ENCODE measurements at places on chromosomes 5 and 9.

GRCh38 chr9:6147846-6148245 is 67.8 kb upstream of the IL33 start:
- DNase-seq, result no peak

DNA sequence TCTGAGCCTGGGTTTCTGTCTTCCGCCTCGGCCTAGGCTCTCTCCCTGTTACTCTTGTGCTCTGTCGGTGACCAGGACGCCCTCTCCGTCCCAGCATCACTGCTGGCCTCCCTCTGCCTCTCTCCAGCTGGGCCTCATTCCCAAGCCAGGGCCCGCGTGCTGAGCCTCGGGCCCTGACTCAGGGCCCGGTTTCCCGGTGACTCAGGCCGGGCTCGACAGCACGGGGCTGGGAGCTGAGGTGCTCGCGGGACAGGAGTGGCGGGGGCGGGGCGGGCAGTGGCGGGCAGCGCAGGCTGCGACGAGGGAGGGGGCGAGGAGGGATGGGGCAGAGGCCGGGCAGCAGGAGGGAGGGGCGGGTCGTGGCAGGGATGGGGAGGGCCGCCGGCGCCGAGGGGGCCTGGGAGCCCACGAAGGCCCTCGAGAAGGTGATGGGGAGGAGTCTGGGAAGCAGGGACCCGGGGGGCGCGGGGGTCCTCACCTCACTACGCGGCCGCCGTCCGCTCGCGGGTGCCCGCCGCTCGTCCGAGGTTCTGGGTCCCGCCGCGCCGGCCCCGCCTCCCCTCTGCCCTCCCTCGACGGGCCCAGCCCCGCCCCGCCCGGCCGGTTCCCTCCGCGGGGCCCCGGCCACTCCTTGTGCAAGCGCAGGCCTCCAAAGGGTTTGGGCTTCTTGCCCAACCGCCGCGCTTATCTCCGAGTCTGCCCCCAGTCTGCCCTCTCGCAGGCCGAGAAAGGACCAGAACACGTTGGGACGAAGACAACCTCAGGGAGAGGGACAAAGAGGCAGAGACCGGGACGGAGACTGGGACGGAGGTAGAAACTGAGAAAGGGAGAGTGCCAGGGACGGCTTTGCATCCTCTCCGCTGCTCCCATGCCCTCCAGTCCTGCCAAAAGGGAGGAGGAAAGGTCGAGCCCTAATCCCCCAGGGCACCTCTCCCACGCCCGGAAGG is at the start of gene ARAP3:
ARAP3 (minus strand) TSS at position 536 of the 947 bp plus-strand sequence. CDS start 1,744 bp downstream, outside the sequence.
- DNase-seq, result no peak

- no peak for DNase-seq
Measured at GRCh38 chr5:157271740-157272271, 5.9 kb downstream of the CYFIP2 start.

DNA sequence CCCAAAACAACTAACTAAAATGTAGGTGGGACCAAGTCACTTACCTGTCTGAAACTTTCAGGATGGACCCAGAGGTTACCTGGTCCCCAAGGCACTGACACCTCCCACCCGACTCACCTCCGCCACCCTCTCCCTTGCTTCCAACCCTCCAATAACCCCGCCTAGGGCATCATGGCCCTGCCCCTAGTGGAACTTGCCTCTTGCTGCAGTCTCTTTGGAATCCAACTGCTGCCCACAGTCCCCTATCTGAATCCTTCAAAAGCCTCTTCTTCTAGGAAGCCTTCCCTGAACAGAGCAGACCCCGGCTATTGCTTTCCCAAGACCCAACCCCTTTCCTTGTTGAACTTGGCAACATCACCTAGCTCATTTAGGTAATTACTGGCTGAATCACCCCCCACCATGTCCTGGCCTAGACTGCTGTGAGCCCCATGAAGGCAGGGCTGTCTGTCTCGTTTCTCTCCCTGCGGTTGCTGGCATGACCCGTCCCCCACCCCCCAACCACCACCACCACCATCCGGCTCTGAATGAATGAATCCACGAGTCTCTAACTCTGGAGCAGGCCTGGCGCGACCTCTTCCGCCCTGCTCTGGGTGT is 9.4 kb downstream of the CRB2 start:
- no peak for DNase-seq

DNA sequence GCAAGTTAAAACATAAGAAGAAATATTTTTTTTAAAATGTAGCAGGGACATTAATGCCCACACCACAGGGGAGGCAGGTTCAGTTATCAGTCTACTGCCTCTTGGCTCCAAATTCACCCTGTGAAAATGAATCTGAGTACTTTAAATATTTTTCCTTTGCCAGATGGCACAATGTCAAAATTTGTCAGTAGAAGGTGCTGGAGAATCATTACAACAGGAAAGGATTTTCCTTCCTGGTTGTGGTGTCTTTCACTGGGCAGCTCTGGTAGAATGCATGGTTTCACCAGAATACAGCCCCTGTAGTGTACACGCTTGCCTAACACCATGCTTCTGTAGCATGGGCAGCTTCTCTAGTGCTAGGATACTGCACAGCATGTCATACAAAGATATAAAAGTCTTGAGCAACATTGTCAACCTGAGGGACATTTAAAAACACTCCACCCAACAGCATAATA is 9.7 kb upstream of the SREK1 start:
- DNase-seq, result no peak

GRCh38 chr5:100502684-100503083 is 32.5 kb upstream of the FAM174A start:
- no peak for DNase-seq

DNA sequence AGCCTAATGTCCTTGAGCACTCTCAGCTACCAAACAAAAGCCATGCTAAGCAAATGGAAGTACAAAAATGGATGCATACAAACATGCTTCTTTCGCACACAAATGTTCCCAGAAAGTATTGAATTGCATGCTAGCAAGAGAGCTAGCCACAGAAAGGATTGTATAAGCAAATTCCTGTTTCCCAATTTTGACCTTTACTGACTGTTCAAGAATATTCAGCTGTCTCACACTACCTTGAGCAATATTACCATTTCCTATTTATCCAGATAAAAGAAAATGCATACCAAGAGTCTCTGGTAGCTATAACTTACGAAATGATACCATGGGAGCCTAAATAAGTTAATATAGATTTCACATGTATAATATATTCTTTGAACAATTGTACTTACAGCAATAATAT is 264.6 kb downstream of the TMEM167A start:
- no peak for DNase-seq

DNA sequence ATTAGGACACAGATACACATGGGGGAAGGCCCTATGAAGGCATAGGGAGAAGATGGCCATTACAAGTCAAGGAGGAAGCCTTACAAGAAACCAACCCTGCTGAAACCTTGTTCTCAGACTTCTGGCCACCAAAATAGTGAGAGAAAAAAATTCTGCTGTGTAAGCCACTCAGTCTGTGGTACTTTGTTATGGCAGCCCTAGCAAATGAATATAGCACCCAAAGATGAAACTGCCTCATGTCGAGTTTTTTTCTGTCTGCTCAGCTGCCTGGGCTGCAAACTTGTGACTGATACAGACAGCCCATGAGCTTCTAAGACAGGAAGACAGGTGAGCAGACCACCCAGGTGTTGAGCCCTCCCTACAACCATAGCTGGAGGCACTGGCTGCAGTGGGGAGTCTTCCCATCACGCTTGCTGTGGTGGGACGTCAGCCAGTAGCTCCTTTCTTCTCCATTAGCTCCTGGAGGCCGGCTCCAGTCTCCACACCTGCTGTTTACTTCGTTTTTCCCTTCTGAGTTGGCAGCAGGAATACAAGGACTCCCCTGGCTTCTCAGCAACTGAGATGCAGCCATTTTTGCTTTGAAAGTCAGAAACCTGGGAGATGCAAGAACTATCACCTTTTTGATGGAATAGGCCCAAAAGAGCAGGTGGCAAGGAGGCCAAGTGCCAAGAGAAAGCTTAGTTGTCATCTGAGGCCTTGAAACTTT is 164.9 kb downstream of the SEMA6A start:
- no peak for DNase-seq

GRCh38 chr5:102296178-102296817 is at the start of gene SLCO4C1:
TSS of gene SLCO4C1 (minus strand) at chr5:102296284. CDS start at chr5:102296262, 22 bp downstream.
- peak; percentile 91 for DNase-seq

- DNase-seq, result peak; percentile 25
Measured at GRCh38 chr9:127796225-127796813, 6.4 kb upstream of the FPGS start.

- no peak for DNase-seq
Measured at GRCh38 chr5:38466424-38467189, 89.8 kb downstream of the LIFR start.

GRCh38 chr5:93915142-93915553 is 173.7 kb upstream of the POU5F2 start:
- peak; percentile 37 for DNase-seq

GRCh38 chr9:120740132-120740531 is 25.9 kb upstream of the MEGF9 start:
- DNase-seq, result no peak

DNA sequence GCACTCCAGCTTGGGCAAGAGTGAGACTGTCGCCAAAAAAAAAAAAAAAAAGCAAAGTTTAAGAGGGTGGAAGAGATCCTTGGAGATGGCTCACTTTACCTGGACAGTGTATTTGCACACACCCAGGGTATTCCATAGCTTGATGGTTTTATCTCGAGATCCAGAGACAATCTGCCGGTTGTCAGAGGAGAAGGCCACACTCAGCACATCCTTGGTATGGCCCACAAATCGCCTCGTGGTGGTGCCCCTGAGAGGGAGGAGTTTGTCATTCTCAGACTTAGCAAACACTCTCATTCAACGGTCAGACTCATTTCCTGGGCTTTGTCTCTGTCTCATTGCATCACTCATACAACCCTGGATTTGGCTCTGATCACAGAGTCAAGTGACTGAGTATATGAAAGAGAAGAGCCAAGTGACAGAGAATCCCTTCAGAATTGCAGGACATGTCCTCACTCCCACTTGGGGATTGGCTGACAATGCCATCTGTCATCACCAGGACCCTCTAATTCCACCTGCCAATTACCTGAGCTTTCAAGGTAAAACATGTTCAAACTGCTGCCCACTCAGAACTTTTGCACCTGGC is 2.2 kb downstream of the RACK1 start:
- DNase-seq, result no peak

- no peak for DNase-seq
Measured at GRCh38 chr5:172546196-172546595, 91.9 kb upstream of the SH3PXD2B start.

DNA sequence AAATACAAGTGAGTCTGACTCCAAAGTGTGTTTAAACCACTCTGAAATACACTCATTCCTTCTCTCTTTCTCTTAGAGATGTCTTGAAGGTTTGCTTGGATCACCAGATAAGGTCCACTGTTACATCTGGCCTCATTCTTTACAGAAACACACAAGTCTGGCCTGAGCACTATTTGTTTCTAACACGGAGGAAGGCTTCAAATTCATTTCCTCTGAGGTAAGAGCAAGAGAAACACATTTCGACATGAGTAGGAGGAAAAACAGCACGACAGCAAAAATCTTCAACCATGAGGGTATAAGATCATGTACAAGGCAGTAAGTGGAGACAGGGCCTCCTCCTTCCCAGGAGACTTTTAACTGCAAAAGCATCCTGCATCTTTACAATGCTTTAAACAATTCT is 8.0 kb downstream of the SIL1 start:
- DNase-seq, result no peak

GRCh38 chr5:130526708-130527107 is 622.4 kb downstream of the CHSY3 start:
- no peak for DNase-seq

GRCh38 chr5:72065751-72066255 is 41.5 kb upstream of the MAP1B start:
- no peak for DNase-seq

DNA sequence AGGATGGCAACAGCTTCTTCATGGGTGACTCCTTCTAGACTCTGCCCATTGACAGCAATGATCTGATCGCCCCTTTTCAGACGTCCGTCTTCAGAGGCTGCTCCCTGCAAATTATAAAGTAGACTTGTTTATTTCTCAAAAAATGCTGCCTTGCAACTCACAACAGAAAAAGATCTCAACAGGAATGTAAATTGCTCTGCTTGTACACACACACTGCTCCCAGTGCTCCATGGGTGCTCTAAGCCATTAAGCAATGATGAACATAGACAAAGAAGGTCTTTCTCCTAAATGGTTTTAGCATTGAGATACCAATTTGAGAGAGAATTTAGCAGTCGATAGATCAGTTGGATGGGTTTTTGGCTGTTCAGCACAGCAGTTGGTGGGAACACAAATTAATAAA is 172.5 kb downstream of the MPDZ start:
- DNase-seq, result no peak

DNA sequence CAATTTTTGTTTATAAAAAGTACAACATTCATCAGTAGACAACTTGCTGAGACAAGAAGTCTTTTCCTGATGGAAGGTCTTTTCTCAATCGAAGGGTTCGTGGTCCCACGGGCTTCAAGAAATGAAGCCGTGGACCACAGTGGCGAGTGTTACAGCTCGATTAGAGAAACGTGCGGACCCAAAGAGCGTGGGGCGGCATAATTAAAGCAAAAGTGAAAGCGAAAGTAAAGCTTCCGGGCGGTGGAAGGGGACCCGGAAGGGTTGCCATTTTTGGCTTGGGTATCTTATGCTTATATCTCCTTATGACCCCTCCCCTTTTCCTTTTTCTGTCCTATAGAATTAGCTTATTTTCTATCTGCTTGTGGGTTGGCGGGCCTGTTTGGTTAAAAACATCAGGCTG is 2309.4 kb upstream of the ACO1 start:
- DNase-seq, result no peak

- no peak for DNase-seq
Measured at GRCh38 chr9:83972286-83972685, 7.7 kb downstream of the HNRNPK start.

- DNase-seq, result no peak
Measured at GRCh38 chr5:80865551-80865950, 94.6 kb upstream of the RASGRF2 start.

GRCh38 chr5:132238901-132239500 is 11.3 kb upstream of the P4HA2 start:
- DNase-seq, result no peak

GRCh38 chr9:35935261-35935660 is 22.7 kb downstream of the OR2S2 start:
- no peak for DNase-seq

DNA sequence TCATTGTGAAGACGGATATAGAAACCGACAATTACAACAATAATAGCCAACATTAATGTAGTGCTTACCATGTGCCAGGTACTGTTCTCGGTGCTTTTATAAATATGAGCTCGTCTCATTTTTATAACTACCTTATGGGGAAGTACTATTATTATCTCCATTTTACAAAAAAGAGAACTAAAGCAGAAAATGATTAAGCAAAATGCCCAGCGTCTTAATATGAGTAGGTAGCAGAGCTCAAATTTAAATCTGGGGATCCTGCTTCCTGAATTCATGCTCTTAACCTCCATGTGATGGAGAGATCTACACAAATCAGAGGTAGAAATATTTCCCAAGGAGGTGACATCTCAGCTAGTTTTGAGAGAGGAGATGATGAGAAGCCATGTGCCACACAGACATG is 256.9 kb downstream of the TRIM32 start:
- no peak for DNase-seq

GRCh38 chr5:141857226-141857625 is 21.0 kb downstream of the PCDH1 start:
- DNase-seq, result no peak

DNA sequence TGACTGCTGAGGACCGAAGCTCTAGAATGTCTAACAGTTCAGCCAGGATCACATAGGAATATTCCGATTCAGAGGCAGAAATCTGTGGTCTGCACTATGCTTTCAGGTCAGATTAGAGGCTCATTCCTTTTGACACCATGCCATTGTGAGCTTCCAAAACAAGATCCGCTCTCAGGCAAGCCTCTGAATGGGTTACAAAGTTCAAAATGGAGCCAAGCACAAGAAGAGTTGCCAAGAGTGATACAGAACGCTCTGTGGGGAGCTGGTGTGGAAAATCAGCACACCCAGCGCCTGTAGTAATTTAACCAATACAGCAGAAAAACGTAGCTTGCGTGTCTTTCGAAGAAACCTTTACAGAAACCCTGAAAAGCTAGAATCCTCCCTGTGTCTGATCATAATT is 33.3 kb upstream of the FAT2 start:
- DNase-seq, result no peak
